ENCODE measurements at places on chromosomes 6 and 20.

DNA sequence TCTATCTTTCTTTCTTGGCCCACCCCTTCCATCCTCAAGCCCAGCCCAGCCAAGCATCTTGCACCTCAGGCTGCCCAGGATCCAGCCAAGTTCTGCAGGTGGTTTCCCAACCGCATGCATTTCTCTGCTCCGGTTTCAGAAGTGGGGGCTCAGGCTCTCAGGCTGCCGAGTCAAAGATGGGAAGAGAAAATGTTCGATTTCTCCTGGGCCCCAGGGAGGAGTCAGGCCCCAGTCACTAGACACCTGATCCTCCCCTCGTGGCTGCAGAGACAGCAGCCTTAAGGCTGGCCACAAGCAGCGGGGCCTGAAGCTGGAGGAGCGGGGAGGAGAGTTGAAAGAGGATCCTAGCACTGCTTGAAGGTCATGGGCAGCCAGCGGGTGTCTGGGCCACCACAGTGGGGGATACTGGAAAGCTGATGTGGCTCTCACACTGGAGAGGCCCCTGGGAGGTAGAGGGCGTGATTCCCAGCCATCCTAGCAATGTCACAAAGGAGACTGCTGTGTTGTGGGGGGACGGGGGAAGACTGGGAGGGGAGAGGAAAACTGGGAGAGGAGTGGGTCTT is 42.2 kb upstream of the ZFAND3 start:
- DNase-seq = no peak

DNA sequence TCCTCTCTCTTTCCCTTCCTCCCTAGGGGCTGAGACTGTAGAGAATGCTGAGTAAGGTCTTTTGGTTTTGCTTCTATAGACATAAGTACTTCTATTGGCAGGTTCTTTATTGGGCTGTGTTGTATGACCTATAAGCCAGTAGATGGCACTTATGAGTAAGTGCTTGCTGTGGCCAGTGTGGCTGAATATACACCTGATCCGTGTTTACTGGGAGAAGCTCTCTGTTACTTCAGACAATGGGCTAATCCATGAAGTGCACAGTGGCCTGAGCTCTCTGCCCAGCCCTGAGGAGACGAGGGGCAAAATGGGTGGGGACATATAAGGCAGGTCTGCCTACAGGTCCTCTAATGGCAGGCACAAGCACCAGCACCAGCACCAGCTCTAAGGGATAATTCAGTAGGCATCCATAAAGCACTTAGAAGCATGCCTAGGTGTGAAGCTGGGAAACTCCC is 610.3 kb downstream of the RNF144B start:
- DNase-seq = no peak

GRCh38 chr6:158686791-158687381 is 37.0 kb downstream of the SYTL3 start:
- DNase-seq = peak; percentile 86

GRCh38 chr20:59413326-59413865 is 113.0 kb downstream of the EDN3 start:
- no peak for DNase-seq

DNA sequence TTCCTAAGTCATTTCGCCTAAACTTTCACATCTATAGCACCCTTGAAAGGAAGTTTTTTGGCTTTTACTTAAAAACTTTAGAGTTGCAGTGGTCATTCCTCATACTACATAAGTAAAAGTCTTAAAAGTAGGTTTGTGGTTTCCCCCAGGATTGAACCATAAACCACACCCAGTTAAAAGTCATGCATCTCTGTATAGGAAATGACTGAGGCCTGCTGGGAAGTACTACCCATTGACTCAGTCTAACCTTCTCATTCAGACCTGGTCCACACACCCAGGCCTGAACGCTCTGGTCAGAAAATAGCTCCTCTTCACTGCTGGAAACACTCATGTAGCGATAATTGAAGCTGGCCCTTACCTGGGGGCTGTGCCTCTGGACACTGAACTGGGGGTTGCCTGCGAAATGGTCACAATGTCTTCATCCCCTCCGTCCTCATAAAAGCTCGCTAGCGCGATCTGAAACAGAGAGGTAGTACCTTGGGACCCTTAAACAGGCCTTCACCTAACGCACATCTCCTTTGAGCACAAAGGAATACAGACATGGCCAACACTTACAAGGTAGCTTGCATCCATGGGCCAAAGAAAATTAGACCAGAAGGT is 2.6 kb downstream of the NSFL1C start:
- DNase-seq = no peak
